Cardiac fibroblast (primary cell): ENCODE measurements at places on chromosomes 11 and 22.

GRCh38 chr22:27073601-27074425 lies 416.4 kb downstream of the MIAT start:
- DNase-seq: peak; percentile 15

- DNase-seq: no peak
These were observed 166.7 kb upstream of the SYN3 start for GRCh38 chr22:33224841-33225240.

- DNase-seq: no peak
These were observed 293.5 kb downstream of the MN1 start for GRCh38 chr22:27507935-27508526.

GRCh38 chr11:72079819-72080325 lies 470 bp downstream of the NUMA1 start:
- no peak for DNase-seq

DNA sequence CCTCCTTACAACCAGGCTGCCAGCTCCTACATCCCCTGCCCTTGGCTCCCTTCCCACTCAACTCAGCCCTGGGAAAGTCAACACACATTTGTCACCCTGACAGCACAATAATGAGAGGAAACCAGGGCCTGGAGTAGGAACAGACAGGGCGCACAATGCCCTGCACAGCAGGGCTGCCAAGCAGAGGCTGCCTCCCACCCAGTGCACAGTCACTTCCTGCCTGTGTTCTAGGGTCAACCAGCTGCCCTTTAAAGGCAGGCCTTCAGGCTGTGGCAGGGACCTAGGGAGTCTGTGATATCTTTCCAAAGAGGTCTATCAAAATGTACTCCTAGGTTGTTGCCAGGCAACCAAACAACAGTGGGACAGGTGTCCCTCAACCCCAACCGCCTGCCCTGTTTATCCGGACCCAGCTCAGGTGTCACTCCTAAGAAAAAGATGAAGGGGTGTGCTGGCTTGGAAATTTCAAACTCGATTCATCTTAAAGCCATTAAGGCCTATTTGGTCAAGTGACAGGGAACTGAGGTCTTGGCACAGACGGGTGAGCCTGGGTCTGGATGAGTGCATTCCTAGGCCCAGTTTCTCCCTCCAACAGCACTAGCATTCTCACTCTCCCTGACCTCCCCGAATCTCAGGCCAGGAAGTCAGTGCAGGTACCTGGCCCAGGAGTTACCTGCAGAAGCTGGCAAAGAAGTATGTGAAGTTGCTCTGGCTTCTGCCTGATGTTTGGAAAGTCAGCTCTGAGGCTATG lies 110.3 kb upstream of the PITPNB start:
- DNase-seq: peak; percentile 67

DNA sequence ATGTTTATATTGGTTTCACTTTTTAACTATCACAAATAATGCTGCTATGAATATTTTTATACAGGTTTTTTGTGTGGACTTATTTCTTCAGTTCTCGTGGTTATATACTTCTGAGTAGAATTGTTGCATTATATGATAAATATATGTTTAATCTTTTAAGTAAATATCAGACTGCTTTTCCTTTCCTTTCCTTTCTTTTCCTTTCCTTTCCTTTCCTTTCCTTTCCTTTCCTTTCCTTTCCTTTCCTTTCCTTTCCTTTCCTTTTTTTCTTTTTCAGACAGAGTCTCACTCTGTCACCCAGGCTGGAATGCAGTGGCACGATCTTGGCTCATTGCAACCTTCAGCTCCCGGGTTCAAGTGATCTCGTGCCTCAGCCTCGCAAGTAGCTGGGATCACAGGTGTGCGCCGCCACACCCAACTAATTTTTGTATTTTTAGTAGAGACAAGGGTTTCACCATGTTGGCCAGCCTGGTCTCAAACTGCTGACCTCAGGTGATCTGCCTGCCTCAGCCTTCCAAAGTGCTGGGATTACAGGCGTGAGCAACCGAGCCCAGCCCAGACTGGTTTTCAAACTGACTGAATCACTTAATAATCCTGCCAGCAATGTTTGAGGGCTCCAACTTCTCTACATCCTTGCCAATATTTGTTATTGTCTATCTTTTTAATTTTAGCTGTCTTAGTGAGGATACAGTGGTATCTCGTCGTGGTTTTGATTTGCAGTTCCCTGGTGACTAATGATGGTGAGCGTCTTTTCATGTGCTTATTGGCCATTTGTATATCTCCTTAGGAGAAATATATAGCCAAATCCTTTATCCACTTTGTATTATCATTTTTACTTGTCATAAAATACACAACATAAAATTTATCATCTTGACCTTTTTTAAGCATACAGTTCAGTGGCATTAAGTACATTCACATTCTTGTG lies 21.9 kb downstream of the HTR3B start:
- no peak for DNase-seq

DNA sequence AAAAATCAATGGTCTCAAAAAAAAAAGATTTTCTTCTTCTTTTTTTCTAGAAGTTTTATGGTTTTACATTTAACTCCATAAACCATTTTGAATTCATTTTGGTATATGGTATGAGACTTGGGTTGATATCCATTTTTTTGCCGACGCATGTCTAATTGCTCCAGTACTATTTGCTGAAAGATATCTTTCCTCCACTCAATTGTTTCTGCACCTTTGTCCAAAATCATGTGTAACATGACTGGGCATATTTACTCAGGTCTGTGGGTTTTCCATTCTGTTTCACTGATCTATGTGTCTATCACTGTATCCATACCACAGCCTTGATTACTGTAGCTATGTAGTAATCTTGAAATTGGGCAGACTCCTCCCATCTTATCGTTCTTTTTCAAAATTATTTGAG lies 15.6 kb upstream of the SCARF2 start:
- DNase-seq: no peak

- DNase-seq: peak; percentile 78
These were observed 37.9 kb upstream of the NUP160 start for GRCh38 chr11:47886096-47886495.

DNA sequence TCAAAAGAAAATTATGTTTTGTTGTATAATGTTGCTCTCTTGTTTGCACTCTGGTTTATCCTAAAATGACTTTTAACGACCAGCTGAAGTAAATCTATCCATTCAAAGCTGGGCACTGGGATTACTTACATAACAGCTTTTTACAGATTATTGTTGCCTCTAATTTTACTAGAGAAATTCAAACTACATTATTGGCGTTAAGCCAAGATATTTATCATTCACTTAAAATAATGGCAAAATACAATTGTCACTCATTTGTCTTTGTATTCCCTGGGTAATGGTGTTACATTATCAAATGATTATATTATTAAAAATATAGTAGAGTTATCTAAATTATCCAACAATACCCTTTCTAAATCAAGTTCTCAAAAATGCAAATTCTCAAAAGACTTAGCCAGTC lies 30.3 kb downstream of the DLG2 start:
- DNase-seq: no peak

DNA sequence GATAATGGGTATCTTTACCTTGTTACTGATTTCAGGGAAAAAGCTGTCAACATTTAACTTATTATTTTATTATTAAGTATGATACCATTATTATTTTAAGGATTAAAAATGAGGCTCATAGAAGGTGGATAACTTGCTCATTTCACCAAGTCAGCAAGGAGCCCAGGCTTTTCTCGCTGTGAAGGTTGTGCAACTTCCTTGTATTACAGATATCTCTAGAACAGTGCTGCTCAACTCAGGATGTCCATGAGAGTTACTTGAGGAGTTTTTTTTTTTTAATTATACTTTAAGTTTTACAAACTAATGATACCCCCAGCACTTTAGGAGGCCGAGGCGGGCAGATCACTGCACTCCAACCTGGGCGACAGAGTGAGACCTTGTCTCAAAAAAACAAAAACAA lies 98.2 kb downstream of the INSC start:
- peak; percentile 19 for DNase-seq

DNA sequence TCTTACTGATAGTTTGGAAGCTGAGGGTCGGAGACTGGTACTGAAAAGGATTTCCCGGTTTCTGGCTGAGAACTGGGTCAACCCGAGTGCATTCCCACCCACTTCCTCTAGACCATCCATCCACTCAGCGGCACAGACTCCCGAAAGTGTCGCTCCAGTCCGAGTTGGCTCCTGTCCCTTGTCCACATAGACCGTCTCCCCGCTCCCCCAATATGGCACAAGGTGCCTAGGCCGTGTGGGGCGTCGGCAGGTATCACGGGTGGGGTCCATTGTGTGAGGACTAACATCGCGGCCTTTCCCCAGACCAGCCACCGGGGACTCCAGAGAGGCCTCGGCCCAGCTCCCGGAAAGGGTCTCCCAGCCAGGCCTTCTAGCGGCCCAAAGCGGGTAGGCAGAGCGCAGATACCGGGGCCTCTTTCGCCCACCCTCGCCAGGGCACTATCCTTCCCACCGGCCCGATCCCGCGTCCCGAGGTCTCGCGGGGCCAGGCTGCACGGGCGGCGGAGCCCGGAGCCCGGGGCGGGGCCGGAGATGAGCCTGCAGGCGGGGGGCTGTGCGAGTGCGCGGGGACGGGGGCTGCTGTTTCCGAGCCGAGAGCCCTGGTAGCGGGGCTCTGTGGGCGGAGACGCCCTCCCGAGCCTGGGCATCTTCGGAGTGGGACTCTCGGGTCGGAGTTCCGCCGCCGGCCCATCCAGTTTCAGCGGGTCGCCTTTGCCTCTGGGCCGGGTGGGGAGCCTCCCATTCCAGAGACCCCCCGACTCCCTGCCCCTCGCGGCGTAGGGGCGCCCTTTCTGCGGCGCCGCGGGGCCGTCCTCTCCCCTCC lies 21.1 kb downstream of the SERPINH1 start:
- peak; percentile 73 for DNase-seq

DNA sequence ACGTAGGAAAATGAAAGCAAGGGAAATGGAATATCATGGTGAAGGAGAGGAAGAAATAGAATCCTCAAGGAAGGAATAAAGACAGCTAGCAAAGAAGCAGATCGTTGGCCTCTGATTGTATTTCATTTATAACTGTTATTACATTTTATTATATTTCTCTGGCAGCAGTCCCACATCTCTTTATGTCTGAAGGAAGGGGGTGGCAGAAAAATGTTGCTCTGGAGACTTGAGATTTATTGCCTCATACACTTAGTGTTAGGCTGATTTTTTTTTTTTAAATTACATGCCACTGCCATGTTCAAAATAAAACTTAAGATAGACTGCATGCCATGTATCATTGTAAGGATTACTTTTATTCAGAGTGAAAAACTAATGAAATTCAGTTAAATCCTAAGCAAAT lies 971.7 kb upstream of the CHORDC1 start:
- no peak for DNase-seq

- no peak for DNase-seq
These were observed 124.7 kb downstream of the MED15 start for GRCh38 chr22:20632082-20632481.

DNA sequence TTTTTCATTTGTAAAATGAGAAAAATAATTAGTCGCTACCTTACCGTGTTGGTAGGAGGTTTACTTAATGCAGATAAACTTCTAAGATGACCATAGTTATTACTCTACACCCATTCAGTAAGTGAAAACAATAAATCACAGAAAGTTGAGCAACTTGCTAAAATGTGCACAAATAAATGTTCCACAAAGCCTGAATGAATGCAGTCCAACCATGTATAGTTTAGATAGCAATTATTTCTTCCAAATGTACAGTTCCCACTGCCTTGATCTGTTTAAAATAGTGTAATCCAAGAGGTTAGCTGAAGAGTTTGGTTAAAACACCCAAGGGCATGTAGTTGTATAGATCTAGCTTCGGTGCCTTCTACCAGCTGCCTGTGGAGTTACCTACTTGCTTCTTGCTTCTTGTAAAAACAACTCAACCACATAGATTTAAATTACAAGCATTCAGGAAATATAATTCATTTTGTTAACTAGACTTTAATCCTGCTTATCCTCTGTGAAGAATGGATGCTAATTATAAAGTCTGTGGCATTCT lies 106.3 kb upstream of the CARD18 start:
- no peak for DNase-seq

- DNase-seq: no peak
These were observed 84.9 kb downstream of the CSNK2A3 start for GRCh38 chr11:11268119-11268518.

- DNase-seq: no peak
These were observed 22.5 kb downstream of the DRD4 start for GRCh38 chr11:659532-660085.

GRCh38 chr11:57417056-57417455 lies 9.9 kb downstream of the SLC43A3 start:
- peak; percentile 89 for DNase-seq

- peak; percentile 75 for DNase-seq
These were observed 33.4 kb downstream of the FDX1 start for GRCh38 chr11:110463153-110463552.
